HuH-7.5 (cell line): ENCODE measurements at places on chromosomes 5 and 9.
A peak's percentile ranks its signal among the peaks of the same experiment; 100 is the strongest.

- DNase-seq, result peak; percentile 65
Measured at GRCh38 chr5:34522599-34523386, 133.3 kb upstream of the RAI14 start.

- no peak for DNase-seq
Measured at GRCh38 chr5:2557435-2557834, 194.0 kb downstream of the IRX2 start.

- DNase-seq, result no peak
Measured at GRCh38 chr5:163916376-163916775, 411.0 kb downstream of the MAT2B start.

- DNase-seq, result no peak
Measured at GRCh38 chr5:170362656-170363055, 26.5 kb downstream of the KCNMB1 start.

DNA sequence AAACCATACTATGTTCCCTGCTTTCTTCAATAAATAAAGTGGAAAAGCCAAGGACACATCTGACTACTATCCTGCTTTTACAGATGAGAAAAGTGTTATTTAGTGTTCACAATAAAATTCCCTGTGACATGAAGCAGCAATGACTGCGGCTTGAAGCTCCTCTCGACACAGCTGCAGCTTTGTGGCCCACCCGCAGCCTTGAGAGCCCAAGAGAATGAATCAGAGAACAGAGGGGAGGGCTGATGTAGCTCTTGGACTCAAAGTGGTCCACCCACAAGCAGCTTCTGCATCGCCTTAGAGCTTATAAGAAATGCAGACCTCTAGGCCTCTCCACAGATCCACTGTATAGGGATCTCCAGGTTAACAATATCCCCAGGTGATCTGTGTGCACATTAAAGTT is 181.3 kb upstream of the GNA14 start:
- DNase-seq, result no peak

- DNase-seq, result no peak
Measured at GRCh38 chr5:56212130-56212879, 20.8 kb downstream of the ANKRD55 start.
